ENCODE measurements at places on chromosomes 2 and 18.

- no peak for DNase-seq
Measured at GRCh38 chr2:8455236-8456150, 226.4 kb upstream of the ID2 start.

- no peak for DNase-seq
Measured at GRCh38 chr2:240277807-240278522, 137.5 kb upstream of the OTOS start.

DNA sequence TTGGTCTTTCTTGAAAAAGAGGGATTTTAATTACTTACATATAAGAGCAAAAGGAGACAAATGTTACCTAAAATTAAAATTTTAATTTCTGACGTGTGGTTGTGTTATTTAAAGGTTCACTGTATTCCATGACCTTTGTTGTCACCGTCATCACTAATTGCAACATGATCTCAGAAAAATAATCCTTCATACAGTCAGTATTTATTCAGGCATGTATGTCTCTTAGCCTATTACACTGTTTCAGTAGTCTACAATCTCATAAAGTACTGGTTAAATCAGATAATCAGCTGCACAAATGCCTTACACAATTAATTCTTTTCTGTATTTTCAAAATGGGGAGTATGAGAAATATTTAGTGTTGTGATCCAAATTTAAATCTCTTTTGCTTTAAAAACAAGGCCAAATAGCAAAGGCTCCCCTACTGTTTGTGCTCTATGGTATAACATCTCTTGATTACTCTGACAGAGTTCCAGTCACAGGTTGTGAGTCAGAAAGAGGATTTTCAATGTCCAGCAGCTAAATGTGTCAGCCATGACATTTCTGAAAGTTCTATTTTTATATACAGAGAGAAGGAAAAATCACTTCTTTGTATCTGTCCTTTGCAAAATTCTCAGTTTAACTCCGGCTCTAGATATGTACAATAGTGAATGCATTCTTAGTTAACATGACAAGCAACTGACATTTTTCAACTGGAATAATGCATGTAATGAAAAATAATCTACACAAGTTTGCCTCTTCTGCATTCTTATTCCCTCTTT lies 184.0 kb downstream of the FIGN start:
- DNase-seq = no peak

GRCh38 chr18:12637393-12637792 lies 20.5 kb downstream of the SPIRE1 start:
- no peak for DNase-seq

DNA sequence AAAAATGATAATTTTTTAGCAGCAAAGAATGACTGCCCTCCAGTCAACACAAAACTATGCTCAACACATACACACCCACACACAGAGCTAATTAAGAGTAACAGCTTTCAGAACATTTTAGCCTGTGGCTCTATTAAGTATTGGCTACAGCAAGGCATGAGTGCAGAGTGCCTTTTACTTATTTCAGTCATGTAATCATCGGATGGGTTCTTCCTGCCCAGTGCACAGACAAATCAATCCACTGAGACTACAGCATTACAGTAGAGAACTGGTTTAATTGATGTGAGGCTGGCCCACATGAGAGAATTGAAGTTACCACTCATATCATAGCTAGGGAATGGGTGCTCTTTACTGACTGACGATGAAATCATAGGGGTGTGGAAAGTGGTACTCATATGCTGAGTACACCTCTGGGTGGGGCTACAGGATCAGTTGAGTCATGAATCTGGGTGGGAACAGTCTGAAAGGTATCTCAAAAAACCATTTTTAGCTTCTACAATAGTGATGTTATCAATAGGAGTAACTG lies 241.0 kb downstream of the FSIP2 start:
- DNase-seq = no peak

- DNase-seq = no peak
Measured at GRCh38 chr2:73836141-73836943, 7.6 kb downstream of the STAMBP start.
